8988T (cell line): ENCODE measurements at places on chromosomes 2 and 18.

GRCh38 chr18:50606609-50607008 is 46.7 kb downstream of the MAPK4 start:
- no peak for DNase-seq

- no peak for DNase-seq
Observed at GRCh38 chr2:196384729-196385128, 213.4 kb upstream of the STK17B start.

- DNase-seq, result no peak
Observed at GRCh38 chr2:101380376-101380775, 6.9 kb downstream of the CREG2 start.

GRCh38 chr2:168029071-168029470 is 218.3 kb downstream of the STK39 start:
- DNase-seq, result no peak

- DNase-seq, result no peak
Observed at GRCh38 chr2:97728091-97728731, 14.8 kb downstream of the ZAP70 start.

GRCh38 chr18:22342625-22343024 is 75.1 kb downstream of the CTAGE1 start:
- no peak for DNase-seq

DNA sequence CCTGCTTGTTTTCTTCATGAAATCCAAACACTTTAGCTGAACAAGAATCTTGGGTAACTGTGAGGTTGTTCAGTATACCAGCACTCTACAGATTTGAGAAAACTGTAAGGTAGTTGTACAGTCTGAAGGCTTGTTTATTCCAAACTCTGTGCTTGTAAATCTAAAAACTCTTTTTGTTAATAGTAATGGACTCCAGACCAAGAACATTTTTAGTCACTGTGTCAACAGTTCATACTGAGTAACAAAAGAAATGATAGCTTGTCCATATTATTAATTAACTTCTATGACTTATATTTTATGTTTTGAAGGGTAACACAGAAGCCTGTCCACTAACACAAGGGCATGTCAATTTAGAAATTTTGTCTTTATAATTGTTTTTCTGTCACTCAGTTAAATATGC is 72.2 kb upstream of the KYNU start:
- no peak for DNase-seq

GRCh38 chr2:15145046-15145817 is 415.9 kb downstream of the NBAS start:
- no peak for DNase-seq

DNA sequence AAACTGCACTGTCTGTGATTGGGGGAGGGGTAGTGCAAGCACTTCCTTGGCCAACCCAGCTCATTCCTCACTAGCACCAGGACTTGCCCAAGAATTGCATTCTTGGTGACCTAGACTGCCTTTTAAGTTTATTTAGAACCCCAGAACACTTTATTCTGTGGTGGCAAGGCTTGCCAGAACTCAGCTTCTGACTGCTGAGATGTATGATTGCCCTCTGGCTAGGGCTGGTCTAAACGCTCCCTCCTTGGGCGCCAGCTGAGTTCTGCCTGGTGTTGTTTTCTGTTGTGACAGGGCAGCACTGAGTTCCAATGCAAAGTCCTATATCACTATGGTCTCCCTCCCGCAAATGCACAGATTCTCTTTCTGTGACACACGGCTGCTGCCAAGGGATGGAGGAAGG is 247.7 kb downstream of the ZNF385B start:
- no peak for DNase-seq

GRCh38 chr18:9719421-9719981 is 11.4 kb downstream of the RAB31 start:
- DNase-seq, result no peak

DNA sequence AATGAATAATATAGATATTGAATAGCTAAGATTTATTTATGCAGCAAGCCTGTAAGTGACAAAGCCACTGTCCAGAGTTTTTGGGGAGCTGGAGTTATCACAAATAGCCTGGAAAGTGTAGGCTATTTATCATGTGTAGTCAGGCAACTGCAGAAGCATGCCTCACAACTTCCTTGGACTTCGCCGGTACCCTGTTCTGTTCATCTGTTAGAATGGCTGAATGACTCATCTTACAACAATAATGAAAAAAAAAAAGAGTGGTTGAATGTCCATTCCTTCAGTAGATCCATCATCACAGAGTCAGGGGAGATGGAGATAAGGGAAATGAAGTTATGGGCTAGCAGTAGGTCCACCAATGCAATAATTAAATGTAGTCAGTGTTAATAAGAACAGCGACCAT is 24.0 kb upstream of the ATP5MC3 start:
- DNase-seq, result no peak

- no peak for DNase-seq
Observed at GRCh38 chr2:215850380-215850779, 163.0 kb downstream of the MREG start.
